ENCODE measurements at places on chromosomes 6 and 20. TPM values are rescaled to one million over a fixed set of nuclear protein-coding genes. Genes with fewer than 3 reads are reported as not detected.

DNA sequence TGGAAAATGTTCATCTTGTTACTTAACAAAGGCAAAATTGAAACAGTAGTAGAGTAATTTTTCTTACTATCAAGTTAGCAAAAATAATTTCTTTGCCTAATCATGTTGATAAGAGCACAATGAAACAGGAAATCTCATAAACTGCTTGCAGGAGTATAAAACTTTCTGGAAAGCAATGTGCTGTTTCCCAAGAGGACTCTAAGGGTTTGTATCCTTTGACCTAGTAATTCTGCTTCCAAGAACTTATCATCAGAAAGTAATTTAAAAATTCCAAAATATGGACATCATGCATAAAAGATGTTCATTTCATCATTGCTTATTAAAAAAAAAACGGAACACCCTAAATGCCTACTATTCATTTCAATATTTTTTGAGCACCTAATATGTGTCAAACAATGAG is 46.1 kb upstream of the TNFAIP3 start:
- no peaks in the 10 kb centered on the region for H3K27me3 ChIP-seq
- no peaks in the 10 kb centered on the region for H3K36me3 ChIP-seq
- DNase-seq: no peak
- no peaks in the 10 kb centered on the region for H3K4me1 ChIP-seq
- no peak overlapping the region for H3K27ac ChIP-seq

DNA sequence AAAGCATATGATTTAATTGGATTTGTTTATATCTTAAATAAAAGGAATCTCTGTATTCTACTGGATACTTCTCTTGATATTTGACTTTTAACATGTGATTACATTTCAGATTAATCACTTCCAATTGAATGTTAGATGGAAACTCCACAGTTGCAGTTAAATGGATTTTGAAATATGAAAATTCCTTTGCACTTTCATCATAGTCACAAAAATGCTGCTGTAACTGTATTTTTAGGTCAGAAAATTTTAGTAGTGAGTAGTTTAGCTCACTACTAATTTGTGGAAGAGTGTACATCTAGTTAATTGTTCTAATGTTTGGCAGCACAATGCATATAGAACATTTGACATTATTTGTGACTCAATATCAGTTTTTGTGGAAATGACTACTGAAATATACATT is 26.8 kb downstream of the PTCHD4 start:
- H3K4me1 ChIP-seq: no peaks in the 10 kb centered on the region
- no peak for DNase-seq

DNA sequence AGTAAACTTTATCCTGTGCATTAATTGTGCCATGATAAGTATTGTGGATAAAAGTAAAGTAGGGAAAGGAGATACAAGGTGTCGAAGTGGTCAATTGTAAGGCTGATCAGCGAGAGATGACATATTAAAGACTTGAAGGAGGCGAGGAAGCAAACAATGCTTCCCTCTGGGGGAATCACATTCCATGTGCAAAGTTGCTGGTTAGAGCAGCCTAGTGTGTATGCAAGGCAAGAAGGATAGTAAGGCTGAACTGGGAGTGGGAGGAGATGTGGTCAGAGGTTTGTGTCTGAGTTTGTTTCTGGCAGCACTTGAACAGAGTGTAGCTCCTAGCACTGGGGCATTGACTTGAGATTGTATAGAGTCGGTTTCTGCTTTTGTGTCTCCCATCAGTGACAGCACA is 122.9 kb downstream of the SLC35F1 start:
- H3K27ac ChIP-seq: no peak overlapping the region
- no peaks in the 10 kb centered on the region for H3K4me1 ChIP-seq
- H3K27me3 ChIP-seq: no peaks in the 10 kb centered on the region
- no peak overlapping the region for H3K4me3 ChIP-seq
- DNase-seq: no peak
- H3K36me3 ChIP-seq: no peaks in the 10 kb centered on the region

- no peak overlapping the region for H3K4me3 ChIP-seq
- H3K27me3 ChIP-seq: no peaks in the 10 kb centered on the region
- DNase-seq: no peak
- H3K36me3 ChIP-seq: no peaks in the 10 kb centered on the region
These were observed 64.5 kb downstream of the ATP9A start for GRCh38 chr20:51703400-51704287.

GRCh38 chr6:148426317-148426977 is 83.8 kb downstream of the SASH1 start:
- H3K27ac ChIP-seq: no peak overlapping the region
- no peaks in the 10 kb centered on the region for H3K27me3 ChIP-seq

DNA sequence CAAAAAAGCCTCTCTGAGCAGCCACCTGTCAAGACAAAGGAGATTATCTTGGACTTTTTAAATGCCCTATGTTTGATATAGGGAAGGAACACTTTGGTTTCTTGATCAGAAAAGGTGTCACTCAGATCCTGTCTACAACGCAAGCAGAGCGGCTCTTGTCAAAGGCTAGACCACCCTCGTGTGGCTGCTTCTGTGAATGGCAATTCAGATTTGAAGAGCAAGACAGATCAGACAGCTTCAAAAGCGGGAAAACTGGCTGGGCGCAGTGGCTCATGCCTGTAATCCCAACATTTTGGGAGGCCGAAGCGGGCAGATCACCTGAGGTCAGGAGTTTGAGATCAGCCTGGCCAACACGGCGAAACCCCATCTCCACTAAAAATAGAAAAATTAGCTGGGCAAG is 10.1 kb upstream of the NXT1 start:
- peak; percentile 66 for DNase-seq
- H3K27me3 ChIP-seq: no peaks in the 10 kb centered on the region
- no peak overlapping the region for H3K27ac ChIP-seq
- H3K4me1 ChIP-seq: no peaks in the 10 kb centered on the region
- no peaks in the 10 kb centered on the region for H3K36me3 ChIP-seq

- H3K4me3 ChIP-seq: no peak overlapping the region
- H3K27ac ChIP-seq: no peak overlapping the region
- no peak for DNase-seq
- no peaks in the 10 kb centered on the region for H3K4me1 ChIP-seq
- no peaks in the 10 kb centered on the region for H3K27me3 ChIP-seq
These were observed 366.0 kb downstream of the LAMA2 start for GRCh38 chr6:129248946-129249345.

DNA sequence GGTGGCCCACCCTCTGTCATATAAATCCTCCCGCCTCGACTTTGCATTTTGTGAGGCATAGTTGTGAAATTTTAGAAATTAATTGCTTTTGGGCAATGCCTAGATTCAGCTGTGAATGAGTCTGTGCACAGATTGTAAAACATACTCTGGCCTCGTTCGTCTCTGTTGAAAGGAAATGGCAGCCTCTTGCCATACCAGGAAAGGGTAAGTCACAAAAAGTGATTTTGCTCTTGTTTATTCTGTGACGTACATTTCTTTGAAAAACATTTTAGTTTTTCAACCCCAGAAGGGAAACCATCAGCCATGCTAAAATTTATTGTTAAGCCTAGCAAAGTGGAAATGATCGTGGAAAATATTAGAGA is 15.3 kb upstream of the EXOC2 start:
- no peak overlapping the region for H3K27ac ChIP-seq
- H3K4me1 ChIP-seq: no peaks in the 10 kb centered on the region
- no peak overlapping the region for H3K4me3 ChIP-seq
- no peaks in the 10 kb centered on the region for H3K27me3 ChIP-seq
- H3K36me3 ChIP-seq: no peaks in the 10 kb centered on the region

DNA sequence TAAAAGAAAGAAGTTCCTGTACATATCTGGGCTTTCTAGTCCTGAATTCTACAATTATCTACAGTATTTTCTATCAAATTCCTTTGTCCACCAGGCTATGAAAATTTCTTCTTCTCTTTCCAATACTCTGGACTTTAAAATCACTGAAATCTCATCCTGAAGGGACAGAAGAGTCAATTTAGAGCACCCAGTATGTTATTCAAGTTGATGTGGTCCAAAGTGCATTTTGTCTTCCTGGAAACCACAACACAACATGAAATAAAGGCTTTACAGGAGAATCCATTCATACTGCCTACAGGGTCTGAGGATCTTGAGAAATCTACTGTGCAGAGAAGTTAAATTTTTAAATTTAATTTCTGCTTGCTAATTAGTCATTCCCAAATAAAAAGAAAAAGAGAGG is 94.9 kb upstream of the ADGRF1 start:
- no peak overlapping the region for H3K4me3 ChIP-seq
- no peaks in the 10 kb centered on the region for H3K36me3 ChIP-seq
- H3K27ac ChIP-seq: no peak overlapping the region
- no peaks in the 10 kb centered on the region for H3K27me3 ChIP-seq
- DNase-seq: no peak

HLA-DRB1 gene
- 14.7 TPM for total RNA-seq

ZBP1 gene
- 8.9 TPM for total RNA-seq

TTBK1 gene
- total RNA-seq: 0.18 TPM

PPP1R3G gene
- total RNA-seq: 1.7 TPM

KCNQ5 gene
- total RNA-seq: 4.1 TPM

Measured in prostate gland (tissue), 2 donors.